Activated CD8-positive, alpha-beta memory T cell treated with anti-CD3 and anti-CD28 coated beads for 1 hour (primary cell): ENCODE measurements at places on chromosomes 2 and 18.

DNA sequence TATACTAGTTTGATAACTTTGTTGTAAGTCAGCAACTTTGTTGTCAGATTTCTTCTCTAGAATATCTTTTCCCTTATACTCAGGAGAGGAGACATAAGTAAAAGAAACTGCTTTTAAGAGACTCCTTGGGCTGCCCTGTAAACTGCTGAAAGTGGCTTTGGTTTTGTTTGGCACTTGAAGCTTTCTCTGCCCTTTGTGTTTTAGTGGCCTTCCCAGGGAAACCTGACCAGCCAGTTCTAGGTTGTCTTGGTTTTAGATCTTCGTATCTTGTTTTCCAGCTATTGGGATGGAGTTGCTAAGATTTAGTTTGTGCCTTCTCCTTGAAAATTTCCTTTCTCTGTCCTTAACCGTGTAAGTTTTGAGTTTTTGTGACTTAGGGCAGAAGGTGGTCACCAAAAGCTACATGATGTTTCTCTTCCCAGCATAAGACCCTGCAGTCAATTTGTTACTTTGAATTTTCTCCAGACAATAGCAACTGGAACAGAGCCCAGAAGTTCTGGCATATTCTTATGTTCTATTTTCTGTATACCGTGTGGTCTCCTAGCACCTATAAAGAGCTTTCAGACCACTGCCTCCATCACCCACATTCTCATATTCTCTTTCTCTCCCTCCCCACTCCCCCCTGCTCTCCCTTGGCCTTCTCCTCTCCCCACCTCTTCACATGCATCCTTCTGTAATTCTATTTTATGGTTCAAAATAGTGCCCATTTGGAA is 81.1 kb downstream of the BOLA3 start:
- DNase-seq = no peak

GRCh38 chr2:203675086-203675485 is 31.4 kb upstream of the CD28 start:
- no peak for DNase-seq

- no peak for DNase-seq
These were observed 437.4 kb downstream of the PIK3C3 start for GRCh38 chr18:42392416-42392815.

DNA sequence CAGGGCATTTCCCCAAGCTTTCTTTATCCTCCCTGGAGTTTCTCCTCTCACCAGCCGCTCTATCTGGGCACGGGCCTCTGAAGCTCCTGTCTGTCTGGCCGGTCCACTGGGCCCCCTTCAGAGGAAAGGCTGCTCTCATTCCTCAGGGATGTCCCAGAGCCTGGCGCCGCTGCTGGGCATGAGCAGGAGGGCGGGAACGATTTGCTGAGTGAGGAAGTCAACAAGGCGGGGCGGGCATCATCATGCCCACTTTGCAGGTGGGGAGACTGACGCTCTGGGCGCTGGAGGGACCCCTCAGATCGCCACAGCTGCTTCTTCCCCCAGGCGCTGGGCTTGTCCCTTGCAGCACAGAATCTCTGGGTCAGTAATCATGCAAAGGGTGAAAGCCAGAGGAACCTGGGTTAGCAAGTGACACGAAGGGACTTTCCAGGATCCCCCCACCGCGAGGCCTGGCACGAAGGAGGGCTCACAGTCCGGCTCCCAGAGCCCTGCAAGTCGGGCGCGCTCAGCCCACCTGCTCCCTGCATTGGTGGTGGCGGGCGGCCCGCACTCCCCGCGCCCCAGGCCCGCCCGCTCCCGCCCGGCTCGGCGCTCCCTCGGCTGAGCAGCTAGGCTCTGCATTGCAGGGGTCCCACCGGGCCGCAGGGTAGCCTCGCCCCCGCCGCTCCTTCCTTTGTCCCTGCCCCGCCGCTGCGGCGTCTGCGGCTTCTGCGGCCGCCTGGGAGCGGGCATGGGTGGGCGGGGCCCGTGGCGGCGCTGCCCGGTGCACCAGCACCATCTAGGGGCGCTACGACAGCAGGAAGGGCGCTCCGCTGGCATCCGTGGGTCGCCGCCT is 157.8 kb downstream of the CYRIA start:
- no peak for DNase-seq

DNA sequence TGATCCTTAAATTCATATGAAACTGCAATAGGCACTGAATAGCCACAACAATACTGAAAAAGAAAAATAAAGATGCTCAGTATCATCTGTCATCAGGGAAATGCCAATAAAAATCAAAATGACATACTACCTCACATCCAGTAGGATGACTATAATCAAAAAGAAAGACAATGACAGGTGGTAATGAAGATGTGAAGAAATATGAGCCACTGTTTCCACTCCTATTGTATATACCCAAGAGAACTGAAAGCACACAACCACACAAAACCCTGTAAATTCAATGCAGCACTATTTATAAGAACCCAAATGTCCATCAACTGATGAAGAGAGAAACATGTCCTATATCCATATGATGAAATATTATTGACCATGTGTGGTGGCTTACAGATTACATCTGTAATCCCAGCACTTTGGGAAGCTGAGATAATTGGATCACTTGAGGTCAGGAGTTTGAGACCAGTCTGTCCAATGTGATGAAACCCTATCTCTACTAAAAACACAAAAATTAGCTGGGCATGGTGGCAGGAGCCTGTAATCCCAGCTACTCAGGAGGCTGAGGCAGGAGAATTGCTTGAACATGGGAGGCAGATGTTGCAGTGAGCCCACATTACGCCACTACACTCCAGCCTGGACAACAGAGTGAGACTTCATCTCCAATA is 39.9 kb downstream of the MAP3K2 start:
- no peak for DNase-seq

GRCh38 chr2:172456002-172456401 is 28.6 kb downstream of the ITGA6 start:
- DNase-seq = no peak

DNA sequence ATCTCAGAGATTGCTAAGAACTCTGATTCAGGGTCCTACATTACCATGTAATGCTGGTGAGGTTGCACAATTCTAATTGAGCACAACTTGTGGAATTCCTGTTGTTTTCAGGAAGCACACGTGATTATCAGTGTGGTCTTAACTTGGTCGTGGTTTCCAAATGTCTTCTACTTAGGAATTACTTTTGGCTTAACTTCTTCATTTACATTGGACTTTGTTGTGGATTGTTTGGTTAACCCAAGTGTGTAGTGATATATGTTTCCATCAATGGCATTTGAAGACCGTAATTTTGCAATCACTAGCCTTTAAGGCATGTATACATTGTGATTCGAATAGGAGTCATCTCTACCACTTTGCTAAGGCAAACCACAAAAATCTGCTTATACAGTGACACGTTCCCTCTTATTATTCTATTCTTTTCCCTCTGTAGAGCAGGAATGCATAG is 373.3 kb downstream of the IRS1 start:
- DNase-seq = no peak

DNA sequence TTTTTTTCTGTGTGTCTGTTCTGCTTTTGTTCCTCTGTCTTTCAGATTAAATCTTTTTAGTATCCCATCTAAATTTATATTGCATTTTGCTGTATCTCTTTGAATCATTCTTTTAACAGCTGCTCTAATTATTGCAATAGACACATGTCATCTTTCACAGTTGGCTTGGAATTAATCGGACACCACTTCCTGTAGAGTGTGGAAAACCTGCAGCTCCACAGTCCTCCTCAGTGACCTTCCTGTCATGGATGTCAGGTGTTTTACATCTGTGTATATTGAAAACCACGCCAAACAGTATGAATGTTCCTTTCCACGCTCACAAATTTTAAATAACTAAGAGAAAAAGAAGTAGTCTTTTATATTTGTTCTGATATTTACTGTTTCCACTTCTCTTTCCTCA is 135.3 kb downstream of the PXDN start:
- no peak for DNase-seq

- no peak for DNase-seq
These were observed 196.0 kb downstream of the PLCL1 start for GRCh38 chr2:198000417-198000816.

- no peak for DNase-seq
These were observed 1947.6 kb upstream of the CELF4 start for GRCh38 chr18:39513186-39513585.

- peak; percentile 20 for DNase-seq
These were observed 378 bp upstream of the IAH1 start for GRCh38 chr2:9473985-9474360.

DNA sequence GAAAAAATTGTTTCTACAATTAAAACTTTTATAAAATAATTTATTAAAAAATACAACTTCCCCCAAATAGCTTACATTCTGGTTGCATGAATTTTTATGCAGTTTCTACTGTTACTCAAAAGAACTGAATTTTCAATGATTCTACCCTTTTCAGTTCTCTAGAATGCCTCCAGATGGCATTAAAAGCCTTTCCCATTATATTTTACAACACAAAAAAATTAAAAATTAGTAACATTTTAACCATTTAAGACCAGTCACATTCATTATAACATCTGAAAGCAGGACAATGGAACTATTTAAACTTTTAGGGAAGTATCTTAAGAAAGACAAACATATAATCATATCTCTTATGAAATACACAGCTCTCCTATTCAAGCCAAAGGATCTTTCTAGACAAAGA is 236.0 kb upstream of the REV1 start:
- DNase-seq = no peak

DNA sequence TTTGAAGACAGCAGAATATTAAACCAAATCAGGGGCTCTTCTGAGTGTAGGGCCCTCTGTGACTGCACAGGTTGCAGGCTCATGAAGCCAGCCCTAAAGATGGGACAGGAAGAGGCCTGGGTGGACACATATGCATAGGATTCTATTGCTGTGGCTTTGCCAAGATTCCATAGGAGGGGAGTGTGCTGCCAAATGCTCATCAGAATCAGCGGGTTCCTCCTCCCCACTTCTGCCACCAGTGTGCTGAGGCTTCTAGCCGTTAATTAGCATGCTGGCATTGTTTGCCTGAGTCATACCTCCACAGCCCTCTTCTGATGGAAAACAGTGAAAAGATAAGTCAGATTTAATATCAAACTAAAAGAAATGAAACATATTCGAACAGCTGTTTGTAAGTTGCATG is 103.9 kb upstream of the TMEFF2 start:
- no peak for DNase-seq

DNA sequence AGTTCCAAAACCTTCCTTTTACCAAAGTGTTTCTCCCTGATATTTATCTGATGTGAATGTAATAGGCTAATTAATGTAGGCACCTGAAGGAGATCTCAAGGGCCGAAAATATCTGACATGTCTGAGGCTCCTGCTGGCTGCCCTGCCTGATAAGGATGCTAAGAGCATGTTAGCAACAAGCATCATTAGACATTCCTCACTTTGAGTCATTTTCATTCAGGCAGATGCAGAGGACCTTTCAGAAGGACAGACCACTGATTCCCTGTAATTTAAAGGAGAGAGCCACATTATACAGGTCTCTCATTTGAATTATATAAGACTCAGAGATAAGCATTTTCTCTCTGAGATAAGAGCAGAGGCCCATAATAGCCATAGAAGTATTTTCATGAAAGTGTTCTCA is 222.4 kb upstream of the NCKAP5 start:
- DNase-seq = no peak

DNA sequence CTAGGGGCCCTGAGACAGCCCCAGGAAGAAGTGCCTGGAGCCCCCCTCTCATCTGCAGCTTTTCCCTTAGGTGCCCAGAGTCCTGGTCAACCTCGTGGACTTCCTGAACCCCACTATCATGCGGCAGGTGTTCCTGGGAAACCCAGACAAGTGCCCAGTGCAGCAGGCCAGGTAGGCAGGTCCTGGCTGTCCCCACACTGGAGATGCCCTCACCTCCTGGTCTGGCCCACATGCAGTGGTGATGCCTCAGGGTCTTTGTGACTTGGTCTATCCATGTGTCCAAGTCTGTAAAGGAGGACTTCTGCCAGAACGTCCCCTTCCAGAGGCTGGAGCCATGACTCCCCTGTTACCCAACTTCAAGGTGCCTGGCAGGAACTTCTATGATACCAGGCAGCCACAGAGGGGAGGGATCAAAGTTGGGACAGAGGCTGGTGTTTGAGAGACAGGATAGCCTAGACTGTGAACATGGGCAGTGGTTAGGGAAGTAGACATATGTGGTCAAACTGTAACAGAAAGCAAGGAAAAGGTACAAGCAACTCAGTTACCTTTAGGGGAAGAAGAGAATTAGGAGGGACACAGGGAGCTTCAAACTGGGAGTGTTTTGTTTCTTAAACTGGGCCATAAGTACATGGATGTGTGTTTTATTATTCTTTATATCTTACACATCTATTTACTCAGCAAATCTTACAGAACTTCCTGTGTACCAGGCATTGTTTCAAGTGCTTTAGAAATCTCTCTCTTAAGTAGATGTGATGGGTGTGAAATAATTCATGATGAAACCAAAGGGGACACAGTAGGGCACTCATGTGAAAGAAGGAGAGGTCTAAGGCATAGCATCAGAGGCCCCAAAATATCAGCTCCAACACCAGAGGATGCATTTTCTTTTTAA is 107.1 kb downstream of the PLB1 start:
- no peak for DNase-seq

GRCh38 chr18:13641551-13642439 is 84.6 kb downstream of the FAM210A start:
- DNase-seq = no peak

- DNase-seq = no peak
These were observed 439.2 kb downstream of the SETBP1 start for GRCh38 chr18:45119876-45120275.

DNA sequence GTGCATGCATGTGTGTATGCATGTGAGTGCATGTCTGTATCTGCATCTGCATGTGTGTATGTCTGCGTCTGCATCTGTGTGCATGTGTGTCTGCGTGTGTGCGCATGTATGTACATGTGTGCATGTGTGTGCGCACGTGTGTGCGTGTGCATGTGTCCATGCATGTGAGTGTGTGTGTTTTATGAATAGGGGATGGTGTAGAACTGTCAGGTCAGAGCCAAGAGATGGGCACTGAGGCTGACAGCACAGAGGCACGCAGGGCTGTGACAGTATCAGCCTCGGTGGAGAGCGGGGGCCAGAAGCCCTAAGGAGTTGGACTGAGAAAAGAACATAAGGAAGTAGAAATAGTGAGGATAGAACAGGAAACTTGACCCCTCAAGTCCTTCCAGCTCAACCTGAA is 494.0 kb upstream of the MYT1L start:
- no peak for DNase-seq

GRCh38 chr2:190759749-190760213 is 110.9 kb downstream of the NAB1 start:
- no peak for DNase-seq

GRCh38 chr2:48714245-48714644 is 41.3 kb downstream of the LHCGR start:
- no peak for DNase-seq

DNA sequence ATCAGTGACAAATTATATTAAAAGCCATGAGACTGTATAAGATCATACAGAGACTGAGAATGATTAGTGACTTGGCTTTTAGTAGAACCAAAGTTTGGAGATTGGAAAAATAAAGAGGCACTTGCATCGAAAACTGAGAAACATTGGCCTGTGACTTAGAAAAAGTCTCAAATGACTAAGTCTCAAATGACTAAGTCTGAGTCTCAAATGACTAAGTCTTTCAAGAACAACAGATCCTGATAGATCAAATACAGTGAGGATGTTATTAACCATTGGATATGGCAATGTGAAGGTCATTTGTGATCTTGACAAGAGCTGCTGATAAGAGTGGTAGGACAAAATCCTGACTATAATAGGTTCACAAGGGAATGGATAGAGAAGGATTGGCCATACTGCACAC is 135.5 kb upstream of the FANCL start:
- DNase-seq = no peak
